ENCODE measurements at places on chromosomes 4 and X.

- peak; percentile 29 for DNase-seq
Observed at GRCh38 chr4:6658597-6659075, 18.2 kb downstream of the MRFAP1 start.

DNA sequence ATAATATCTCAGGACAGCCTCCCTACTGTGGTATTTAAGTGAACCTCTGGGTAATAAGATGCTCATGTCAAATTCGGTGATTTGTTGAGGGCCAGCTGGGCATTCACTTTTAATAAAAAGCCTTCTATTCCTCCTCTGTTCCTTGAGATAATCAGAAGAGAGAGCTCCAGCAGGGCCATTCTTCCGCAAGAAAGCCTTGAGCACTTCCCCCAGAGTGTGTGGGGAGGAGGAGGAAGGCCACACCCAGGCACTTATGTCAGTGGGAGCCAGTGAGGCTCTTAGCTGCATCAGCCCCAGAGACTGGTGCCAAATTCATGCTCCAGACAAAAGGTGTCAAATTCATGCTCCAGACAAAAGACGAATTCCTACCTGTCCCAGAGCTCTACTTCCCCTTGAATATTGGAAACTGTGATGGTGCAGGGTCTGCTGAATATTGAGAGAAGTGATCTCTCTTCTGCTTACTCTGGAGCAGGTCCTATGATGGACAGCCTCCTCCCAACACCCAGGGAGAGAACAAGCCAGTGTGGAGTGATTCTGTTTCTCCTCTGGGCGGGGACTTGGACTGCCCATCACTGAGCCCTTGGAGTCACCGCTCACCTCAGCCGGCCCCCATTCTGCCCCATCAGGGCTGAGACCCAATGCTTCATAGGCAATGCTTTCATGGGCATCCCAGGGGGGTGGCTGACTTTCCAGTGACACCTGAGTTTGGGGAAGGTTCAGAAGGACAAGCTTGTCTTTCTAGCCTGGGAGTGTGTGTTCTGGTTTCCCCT, 68.1 kb downstream of the FHDC1 start:
- no peak for DNase-seq

DNA sequence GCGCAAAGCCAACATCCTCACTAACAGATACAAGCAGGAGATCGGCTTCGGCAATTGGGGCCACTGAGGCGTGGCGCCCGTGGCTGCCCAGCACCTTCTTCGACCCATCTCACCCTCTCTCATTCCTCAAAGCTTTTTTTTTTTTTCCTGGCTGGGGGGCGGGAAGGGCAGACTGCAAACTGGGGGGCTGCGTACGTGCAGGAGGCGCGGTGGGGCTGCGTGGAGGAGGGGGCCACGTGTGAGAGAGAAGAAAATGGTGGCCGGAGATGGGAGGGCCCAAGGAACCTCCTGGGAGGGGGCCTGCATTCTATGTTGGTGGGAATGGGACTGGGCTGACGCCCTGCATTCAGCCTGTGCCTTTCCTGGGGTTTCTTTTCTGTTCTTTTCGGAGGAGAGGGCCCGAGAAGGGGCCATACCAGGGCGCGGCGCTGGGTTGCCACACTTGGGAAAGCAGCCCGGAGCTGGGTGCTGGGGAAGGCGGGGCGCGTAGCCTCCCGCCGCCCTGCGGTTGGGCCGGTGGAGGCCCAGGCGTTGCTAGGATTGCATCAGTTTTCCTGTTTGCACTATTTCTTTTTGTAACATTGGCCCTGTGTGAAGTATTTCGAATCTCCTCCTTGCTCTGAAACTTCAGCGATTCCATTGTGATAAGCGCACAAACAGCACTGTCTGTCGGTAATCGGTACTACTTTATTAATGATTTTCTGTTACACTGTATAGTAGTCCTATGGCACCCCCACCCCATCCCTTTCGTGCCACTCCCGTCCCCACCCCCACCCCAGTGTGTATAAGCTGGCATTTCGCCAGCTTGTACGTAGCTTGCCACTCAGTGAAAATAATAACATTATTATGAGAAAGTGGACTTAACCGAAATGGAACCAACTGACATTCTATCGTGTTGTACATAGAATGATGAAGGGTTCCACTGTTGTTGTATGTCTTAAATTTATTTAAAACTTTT, 4.5 kb downstream of the MID1IP1 start:
- DNase-seq, result peak; percentile 35

GRCh38 chr4:2606960-2607506, 70.6 kb downstream of the FAM193A start:
- no peak for DNase-seq

DNA sequence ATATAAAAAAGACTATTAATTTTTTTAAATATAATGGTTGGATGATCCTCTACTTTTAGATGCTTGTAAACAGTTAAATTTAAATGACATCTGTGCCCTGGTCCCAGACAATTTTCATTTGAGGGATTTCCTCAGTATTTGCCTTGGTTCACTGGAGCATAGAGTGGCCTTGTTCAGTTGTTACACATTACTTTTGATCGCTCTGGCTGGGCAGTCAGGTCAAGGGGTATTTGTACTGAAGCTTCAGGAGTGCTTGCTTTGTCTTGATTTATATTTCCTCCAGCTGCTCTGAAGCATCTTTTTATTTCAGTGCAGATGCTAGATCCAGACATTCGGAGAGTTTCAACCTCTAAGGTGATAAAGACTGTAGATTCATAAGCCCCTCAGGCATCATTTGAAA, 50.0 kb downstream of the COMMD8 start:
- DNase-seq, result no peak
